ENCODE measurements at places on chromosomes 2 and 18.

DNA sequence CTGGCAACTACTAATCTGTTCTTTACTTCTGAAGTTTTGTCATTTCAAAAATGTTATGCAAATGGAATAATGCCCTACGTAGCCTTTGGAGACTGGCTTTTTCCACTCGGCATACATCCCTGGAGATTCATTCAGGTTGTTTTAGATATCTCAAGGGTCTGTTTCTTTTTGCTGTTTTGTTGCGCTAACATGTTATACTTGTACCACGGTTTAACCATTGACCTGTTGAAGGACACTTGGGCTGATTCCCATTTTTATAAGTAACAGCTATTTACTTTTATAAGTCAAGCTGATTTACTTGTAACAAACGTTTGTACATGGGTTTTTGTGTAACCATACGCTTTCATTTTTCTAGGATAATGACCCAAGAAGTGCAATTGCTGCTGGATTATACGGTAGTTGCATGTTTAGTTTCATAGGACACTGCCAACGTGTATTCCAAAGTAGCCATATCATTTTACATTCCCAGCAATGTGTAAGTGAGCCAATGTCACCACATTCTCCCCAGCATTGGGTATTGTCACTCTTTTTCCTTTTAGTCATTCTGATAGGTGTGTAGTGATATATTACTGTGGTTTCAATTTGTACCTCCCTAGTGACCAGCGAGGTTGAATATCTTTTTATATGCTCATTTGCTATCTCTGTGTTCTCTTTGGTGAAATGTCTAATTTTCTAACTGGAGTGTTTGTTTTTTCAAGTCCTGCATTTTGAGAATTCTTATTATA, 36.5 kb upstream of the STAT4 start:
- DNase-seq = no peak

DNA sequence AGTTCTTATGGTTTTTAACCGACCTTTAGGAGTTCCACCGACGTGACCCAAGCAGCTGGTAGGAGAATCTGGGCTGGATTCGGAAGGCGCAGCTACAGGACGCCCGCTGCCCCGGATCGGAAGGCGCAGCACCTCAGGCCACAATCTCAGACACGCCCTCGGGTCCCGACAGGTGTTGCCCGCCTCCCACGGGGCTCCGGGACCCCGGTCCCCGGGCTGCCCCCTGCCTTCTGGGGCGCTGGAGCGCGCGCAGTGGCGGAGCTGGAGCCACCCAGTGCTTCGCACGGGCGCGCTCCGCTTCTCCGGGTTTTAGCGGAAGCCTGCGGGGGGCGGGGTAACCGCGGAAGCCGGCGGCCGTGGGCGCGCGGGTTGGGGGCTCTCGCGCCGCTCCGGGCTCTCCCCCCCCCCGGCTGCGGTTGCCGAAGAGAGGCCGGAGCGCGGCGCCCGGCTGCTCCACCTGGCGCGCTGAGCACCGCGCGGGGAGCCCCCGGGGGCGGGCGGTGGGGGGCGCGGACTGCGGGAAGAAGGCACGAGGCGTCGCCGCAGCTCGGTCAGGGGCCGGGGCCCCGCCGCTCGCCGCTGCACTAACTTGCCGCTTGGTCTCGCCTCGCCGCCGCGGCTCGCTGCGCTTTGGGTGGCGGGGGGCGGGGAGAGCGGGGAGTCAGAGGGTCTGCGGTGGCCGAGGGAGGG, 718.8 kb downstream of the DPP10 start:
- DNase-seq = no peak

- no peak for DNase-seq
These were observed 12.4 kb upstream of the VAPA start for GRCh38 chr18:9901377-9901776.

DNA sequence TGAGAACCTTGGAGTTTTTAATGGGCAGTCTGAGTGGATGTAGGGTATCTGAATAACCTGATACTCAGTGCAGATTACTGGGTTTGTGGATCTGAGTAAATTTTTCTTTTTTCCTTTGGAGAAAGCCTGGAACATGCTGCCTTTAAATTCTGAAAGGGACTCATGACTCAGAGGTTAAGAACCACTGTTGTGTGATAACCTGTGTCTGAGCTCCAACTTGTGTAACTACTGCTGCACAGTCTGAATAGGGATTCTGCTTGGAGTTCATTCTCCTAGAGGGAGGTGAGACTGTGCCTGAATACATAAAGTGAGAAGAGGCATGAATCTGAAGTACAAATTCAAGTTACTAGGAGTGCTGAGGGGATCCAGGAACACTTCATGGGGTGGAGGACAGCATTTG, 36.2 kb downstream of the KDM3A start:
- no peak for DNase-seq

DNA sequence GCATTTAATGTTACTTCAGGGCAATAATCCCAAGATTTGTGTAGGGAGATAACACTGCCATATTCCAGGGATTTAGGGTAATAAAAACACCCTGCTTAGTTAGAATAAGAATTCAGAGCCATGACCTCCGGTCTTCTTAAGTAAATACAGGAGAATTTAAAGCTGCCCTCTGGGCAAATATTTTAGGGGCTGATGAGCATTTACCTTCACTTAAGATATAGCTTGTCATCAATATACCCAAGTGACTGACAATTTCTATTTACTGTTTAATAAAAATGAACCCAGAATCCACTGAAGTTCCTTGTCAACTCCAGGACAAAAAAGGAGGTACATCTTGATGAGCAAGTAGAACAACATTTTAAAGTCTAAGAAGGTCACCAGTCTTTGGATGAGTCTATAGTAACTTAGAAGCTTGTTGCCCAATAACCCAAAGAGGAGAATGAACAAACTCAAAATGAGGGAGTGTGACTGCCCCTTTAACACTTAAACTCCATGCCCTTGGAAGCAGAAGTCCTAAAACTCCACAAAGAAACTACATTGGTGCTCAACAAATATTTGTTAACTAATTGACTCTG, 24.3 kb upstream of the IKZF2 start:
- no peak for DNase-seq

DNA sequence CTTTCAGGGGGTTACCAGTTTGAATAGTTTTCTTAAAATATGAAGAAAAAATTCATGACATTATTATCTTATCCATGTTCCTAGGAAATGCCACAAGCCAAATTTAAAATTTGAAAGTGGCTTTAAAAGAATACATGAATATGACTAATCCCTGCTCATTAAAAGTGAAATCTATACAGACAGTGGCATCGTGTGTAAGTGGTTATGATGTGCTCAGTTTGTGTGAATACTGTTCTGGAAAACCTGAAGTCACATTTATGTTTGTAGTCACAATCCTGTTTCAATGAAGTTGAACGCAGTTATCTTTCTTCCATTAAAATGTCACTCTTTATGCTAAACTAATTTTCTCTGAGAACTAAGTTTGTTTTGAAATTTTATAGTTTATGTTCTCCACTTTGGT, 75.8 kb downstream of the GORASP2 start:
- DNase-seq = no peak

DNA sequence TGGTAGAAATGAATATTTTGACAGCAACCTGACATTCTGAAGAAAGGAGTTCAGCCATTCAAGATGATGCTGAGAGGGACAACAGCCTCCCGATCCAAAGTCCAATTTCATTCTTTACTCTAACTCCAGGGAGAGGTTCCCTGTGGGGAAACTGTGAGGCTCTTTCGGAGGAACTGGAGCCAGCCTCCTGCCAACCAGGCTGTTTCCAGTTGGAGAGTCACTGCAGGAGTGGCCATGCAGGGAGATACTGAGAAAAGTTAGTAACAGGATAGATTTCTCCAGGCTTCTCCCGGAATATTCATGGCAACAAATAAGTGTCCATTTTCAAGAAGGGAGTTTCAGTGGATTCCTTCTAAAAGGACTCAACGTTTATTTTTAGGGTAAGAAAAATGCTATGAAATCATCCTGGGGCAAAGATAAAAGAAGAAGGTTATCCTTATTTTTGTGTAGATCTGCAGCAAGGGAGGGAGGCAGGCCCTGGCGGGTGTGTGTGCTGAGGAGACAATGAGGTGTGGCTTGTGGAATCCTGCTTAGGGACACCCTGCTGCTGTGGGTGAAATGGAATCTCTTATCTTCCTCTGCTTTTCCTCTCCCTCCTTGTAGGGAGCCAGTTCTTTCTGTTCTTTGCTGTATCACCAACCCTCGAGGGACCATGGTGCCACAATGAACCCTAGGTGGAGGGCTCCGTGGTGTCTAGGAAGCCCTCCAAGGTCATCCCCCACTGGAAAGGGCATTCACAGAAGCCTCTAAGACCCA, 18.1 kb downstream of the KLHL14 start:
- DNase-seq = no peak

GRCh38 chr2:9638532-9638931, 7.7 kb upstream of the YWHAQ start:
- DNase-seq = no peak

DNA sequence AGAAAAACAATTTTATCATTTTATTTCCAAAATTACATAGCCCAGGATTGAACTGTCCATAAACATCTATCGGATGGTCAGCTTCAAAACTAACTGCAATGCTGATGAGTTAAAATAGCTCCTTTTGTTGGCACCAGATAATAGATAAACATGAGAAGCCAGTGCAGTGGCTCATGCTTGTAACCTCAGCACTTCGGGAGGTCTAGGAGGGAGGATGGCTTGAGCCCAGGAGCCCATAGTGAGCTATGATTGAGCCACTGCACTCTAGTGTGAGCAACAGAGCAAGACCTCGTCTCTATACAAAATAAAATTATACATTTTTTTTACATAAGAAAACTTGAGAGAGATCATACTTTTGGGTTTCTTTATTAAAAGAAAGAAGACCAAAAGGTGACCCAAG, 34.6 kb upstream of the IMPA2 start:
- no peak for DNase-seq

GRCh38 chr2:10844097-10844496, 31.5 kb upstream of the PDIA6 start:
- DNase-seq = no peak

- no peak for DNase-seq
These were observed 118.4 kb upstream of the DAPL1 start for GRCh38 chr2:158676696-158677095.

- DNase-seq = no peak
These were observed 108.9 kb downstream of the INHBB start for GRCh38 chr2:120454654-120455385.

- DNase-seq = no peak
These were observed 150.6 kb downstream of the EXOC6B start for GRCh38 chr2:72674982-72675915.

DNA sequence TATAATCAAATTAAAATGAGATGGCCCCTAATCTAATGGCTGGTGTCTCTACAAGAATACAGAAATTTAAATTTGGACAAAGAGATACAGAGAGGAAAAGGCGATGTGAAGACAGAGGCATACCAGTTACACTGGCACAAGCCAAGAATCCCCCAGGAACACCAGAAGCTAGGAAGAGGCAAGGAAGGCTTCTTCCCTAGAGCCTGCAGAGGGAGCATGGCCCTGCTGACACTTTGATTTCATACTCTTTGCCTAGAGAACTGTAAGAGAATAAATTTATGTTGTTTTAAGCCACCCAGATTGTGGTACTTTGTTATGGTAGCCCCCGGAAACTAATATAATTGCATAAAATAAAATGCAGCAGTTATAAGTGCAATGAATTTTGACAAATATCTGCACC, 671.4 kb downstream of the MBD2 start:
- no peak for DNase-seq

DNA sequence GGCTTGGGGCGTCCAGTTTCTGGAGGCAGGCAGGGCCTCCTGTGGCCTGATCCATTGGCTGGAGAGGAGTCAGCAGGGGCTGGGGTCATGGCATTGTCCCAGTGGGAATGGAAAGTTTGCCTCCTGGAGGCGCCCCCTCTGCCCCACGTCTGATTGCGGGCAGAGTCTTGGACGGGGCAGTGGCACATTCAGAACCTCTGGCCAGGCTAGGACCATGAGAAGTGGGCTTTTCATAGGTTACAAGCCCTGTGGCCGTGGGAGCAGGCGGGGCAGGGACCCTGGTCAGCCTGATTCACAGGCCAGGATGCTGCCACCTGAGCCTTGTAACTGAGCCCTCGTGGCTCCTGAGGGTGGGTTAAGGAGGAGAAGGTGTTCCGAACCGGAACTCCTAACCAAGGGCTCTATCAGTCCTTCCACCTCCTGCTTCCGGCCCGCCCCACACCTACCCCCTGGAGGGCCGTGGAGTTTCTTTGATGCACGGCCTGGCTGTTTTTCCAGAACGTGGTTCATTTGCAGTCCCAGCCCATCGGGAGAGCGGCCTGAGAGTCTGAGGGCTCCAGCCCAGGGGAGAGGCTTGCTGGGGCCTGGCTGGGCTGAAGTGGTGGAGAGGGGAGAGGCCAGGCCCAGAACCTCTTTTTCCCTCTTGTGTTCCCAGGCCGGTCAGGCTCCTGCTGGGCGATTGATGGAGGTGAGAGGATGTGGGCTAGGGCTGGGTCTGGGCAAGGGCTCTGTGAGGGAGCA, 43.9 kb upstream of the PLB1 start:
- DNase-seq = no peak

- DNase-seq = no peak
These were observed 78.2 kb upstream of the GCFC2 start for GRCh38 chr2:75788902-75789301.

GRCh38 chr2:207320381-207321159, 154.8 kb upstream of the KLF7 start:
- no peak for DNase-seq

DNA sequence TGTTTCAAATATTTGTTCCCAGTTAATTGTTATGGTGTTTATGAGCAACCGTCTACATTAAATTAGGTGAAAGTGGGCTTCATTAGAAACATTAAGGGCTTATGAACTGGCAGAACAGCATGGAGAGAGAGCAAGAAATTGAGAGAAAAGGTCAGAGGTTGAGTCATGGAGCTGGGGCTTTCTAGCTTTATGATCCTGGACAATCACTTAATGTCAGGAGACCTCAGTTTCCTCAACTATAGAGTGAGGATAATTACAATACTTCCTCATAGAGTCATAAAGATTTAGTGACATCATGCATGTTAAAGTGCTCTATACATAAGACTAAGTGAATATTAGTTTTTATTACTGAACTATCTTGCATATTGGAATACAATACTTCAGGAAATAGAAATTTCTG, 83.9 kb downstream of the PLCL1 start:
- no peak for DNase-seq

DNA sequence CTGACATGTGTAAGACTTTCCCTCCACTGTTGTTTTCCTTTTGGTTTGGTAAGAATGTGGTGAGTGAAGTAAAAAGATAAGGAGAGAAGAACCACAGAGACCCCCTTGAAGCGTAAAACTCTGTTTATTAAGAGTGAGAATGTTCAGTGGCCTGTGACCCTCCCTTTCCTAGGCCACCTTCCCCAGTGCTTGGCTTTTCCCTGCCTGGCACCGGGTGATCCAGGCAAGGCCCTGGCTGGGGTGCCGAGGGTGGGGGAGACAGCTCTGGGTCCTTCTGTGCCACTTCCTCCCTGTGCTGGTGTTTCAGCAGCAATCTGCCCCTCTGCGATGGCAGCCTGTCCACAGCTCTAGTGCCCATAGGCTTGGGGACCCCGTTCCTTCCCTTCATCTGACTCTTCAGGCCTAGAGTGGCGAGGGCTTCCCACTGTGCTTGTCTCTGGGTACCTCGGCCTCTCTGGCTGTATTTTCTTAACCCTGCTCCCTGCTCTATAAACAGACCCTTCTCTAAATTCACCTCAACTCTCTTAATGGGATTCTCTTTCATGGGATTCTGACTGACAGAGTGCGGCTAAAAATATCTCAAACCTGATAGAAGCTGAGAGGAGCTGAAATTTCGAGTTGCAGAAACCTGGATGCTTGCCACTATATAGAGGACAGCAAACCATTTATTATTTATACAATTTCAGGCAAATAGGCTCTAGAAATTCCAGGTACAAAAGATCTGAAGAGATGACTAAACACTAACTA, 461.0 kb downstream of the DLGAP1 start:
- DNase-seq = no peak
